CD14-positive monocyte (primary cell): ENCODE measurements at places on chromosomes 16 and 17.

DNA sequence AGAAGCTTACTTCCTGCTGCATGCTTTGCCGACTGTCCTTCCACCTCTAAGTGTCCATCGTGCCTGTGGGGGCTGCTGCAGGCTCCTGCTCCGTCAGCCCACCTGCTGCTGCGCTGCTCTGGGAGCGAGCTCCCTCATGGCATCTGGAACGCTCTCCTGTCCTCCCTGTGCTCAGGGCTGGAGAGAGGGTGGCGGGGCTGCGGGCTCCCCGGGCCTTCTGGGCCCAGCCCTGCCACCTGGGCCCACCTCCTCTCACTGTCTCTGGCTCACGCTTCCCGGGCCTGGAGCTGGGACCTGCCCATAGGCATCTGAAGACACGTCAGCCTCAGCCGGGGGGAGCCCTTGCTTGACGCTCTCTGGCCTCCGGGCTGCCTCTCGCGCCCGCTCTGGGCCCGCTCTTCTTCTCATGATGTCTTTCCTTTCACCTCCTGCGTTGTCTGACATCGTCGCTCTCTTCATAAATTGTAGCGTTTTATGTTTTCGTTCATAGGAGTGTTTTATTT is 27.0 kb downstream of the NME3 start:
- DNase-seq: no peak

- no peak for DNase-seq
Measured at GRCh38 chr16:26019381-26020242, 327.9 kb downstream of the HS3ST4 start.

DNA sequence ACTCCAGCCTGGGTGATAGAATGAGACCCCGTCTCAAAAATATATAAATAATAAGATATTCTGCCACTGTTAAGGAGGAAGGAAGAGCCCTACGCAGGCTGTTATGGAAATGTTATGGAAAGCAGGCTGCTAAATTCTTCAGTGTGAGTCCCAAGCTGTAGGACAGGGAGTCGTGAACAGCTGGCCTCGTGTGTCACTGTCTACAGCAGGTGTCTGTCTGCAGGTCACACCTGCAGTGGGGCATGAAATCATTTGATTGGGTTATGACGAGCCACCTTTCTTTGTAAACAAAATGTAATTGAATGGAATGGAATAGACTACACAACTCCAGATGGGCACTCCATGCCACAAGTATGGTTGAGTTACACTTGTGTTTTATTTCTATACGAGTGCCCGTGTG is 15.6 kb upstream of the LITAF start:
- no peak for DNase-seq

DNA sequence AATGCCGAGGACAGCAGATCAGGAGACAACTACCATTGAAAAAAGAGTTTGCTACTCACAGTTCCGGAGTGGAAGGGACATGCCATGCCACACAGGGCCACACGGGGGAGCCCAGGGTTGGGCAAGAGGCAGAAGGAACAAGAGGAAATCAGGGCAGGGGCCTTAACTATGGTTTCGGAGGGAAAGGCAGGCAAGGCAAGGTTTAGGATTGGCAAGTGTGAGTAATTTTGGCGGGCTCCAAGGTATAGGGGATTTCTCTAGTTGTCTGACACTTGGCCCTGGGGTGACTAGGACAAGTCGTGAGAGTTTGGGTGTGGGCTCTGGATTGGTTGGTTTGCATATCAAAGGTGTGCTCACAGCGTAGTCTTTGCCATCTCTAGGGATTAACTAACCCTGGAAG is 27.0 kb upstream of the NTN1 start:
- DNase-seq: peak; percentile 56

- DNase-seq: no peak
Measured at GRCh38 chr17:2085648-2085949, 30.7 kb downstream of the HIC1 start.

GRCh38 chr16:1182316-1182671 is 29.4 kb downstream of the CACNA1H start:
- DNase-seq: no peak

GRCh38 chr17:10286324-10286723 is 86.5 kb downstream of the MYH13 start:
- no peak for DNase-seq

GRCh38 chr17:80615376-80615775 is 70.7 kb downstream of the RPTOR start:
- no peak for DNase-seq

- peak; percentile 93 for DNase-seq
Measured at GRCh38 chr16:4663777-4664465, 29.4 kb upstream of the NUDT16L1 start.

DNA sequence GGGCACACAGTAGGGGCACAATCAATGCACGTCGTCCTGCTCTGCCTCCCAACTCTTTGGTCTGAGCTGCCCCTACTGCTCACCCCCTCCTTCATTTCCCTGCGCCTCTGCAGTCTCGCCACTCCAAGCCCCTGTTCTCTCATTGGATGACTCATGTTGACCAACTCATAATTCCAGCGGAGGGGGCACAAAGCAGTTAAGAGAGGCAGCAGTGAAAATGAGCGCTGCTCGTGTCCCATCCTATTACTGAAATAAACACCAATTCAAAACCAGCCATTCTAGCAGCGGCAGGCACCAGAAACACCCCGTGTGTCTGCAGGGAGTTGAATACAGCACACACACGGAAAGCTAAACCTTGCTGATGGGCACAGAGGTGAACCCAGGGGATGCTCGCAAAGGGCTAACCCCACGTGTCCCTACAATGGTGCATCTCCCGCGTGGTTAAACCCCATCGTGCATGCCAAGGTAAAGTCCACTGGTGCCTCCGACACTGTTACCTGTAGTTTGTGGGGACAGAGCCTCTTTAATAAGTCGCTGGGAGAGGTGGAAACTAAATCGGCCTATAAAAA is 310.4 kb downstream of the XYLT1 start:
- DNase-seq: no peak

DNA sequence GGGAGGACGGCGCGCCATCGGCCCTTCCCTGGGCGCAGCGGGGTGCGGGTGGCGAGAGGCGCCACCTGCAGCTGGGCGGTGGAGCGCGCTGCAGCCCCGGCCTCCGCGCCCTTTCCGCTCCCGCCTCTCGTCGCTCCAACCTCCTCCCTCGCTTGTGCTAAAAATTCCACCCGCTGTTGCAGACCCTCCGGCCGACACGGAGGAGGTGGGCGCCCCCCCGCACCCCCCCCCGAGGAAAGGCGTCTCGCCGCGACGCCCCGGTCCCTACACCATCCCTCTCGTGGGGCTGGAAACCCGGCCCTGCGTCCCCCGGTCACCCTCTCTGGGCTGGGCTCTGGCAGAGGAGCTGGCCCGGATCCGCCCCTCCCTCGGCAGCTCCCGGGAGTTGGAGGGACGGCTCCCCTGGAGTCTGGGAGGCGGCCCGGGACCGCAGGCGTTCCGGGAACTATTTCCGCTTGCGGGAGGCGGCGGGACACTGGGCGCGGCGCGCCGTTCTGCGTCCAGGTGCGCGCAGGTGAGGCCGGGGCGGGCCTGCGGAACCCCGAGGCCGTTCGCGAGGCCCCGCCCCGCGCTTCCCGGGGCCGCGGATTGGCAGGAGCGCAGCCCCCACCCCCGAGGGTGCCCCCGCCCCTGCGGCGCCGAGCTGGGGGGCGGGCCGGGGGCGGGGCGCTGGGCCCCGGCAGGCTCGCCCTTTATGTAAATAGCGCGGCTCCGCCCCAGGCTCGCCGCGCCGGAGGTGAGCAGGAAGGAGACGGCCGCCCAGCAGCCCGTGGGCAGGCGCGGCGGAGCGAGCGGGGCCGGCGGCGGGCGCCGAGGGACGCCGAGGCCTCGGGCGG is at the start of gene LLGL2:
Gene LLGL2, plus strand, starts transcription at position 728 of the 836 bp plus-strand sequence. CDS start 17,730 bp downstream, outside the sequence.
- peak; percentile 58 for DNase-seq

DNA sequence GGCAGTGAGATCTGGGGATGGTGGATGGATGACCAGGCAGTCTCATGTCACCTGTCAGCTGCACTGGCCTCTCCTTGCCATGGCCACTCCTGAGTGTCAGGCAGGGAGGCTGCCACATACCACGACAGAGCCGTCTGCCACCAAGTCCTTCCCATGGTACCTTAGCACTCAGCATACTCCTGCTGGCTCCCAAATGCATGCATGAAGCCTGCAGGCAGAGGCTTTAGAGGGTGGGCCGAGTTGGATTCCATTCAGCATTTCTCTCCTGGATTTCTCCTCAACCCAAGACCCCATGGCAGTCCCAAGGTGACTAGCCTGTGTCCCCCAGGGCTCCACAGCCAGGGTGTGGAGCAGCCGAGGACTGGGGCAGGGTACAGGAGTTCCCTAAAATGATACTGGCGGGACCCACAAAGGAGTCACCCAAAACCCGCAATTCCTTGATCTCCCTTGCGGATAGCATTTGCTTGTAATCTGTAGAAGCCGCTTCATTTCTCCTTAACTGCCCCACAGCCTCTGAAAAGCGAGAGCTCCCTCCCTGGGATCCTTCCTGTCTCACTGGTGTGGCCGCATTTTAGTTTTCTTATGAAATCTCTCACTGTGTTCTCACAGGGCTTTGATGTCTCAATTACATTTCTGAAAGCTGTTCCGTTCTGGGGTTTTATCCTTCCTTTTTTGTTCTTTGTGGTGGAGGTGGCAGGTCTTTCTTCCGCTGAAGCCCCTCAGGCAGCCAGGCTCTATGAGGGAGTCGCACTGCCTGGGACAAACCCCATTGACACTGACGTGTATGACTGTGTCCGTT is 141.4 kb downstream of the SOCS1 start:
- DNase-seq: no peak

DNA sequence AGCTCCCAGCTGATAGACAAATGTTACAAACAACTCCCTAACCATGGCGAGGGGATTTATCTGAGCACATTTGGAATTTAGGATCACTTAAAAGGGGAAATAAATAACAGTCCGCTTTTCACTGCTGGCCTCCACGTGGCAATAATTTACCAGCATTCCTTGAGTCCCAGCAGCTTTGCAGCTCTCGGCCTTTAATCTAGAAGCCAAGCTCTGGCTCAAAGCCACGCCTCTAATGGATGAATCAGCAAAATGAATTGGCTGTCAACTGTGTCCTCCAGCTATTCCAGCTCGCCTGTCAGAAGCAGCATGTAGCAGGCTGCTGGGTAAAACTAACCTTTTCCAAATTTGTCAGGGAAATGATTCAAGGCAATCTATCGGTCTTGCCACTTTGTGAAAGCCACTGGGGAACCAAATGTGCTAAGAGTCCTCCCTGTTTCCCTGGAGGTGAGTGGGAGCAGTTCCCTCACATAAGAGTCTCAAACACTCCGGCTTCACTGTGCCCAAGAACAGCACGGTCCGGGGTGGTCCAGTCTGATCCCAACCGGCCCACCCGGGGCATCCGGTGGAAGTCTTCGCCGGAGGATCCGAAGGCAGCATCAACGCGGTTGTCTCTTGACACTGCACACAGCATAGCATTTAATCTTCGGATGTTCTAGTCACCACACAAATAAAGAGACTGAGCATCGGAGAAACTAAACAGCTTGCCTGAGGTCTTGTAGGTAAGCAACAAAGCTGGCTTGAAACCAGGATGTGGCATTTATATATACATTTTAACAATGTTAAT is 143.3 kb downstream of the PARN start:
- peak; percentile 4 for DNase-seq

- DNase-seq: no peak
Measured at GRCh38 chr17:53942436-53942835, 119.7 kb downstream of the KIF2B start.

- DNase-seq: no peak
Measured at GRCh38 chr17:79625706-79626105, 14.9 kb upstream of the RBFOX3 start.

GRCh38 chr17:27049104-27049784 is 244.7 kb upstream of the WSB1 start:
- DNase-seq: no peak

GRCh38 chr16:70553645-70554044 is 30.0 kb downstream of the SF3B3 start:
- no peak for DNase-seq

DNA sequence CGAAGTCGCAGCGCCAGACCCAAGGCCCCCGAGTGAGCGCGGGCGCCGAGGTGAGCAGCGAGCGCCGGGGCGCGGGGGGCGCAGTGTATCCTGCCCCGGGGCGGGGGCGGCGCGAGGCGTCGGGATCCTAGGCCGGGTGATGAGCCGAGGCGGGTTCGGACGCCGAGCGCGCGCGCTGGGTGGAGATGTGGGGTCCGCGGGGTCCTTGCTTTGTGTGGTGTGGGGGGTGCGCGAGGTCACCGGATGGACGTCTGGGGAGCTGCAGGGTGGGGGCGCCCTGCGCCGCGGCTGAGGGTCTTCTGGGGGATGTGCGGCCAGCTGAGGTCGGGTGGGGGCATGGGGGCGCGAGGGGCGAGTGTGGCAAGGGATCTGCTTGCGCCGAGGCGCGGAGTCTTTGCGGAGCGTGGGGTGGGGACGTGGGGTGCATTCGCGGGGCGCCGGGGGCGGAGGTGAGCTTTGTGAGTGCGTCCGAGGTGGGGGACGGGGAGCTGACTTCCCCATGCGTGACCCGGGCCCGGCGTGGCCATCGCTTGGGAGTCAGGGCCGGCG is 560 bp downstream of the RAI1 start:
- peak; percentile 27 for DNase-seq

GRCh38 chr17:68505951-68506350 is 6.3 kb upstream of the PRKAR1A start:
- DNase-seq: peak; percentile 26

DNA sequence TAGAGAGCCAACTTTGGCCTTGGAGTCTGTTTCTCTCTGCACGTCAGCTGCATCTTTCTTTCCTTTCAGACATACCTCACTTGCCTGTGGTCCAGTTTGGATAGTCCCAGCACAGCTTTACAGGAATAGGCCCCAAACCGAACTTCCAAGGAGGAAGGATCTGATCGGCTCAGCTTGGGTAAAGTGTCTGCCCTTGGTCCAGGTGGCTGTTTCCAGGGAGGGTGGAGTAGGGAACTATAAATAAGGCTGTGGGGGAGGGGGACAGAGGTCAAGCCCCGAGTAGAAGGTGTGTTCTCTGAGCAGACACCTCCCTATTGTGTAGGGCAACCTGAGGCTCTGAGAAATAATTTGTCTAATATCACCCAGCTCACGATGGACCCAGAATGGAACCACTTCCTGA is 29.2 kb upstream of the NKD1 start:
- no peak for DNase-seq

DNA sequence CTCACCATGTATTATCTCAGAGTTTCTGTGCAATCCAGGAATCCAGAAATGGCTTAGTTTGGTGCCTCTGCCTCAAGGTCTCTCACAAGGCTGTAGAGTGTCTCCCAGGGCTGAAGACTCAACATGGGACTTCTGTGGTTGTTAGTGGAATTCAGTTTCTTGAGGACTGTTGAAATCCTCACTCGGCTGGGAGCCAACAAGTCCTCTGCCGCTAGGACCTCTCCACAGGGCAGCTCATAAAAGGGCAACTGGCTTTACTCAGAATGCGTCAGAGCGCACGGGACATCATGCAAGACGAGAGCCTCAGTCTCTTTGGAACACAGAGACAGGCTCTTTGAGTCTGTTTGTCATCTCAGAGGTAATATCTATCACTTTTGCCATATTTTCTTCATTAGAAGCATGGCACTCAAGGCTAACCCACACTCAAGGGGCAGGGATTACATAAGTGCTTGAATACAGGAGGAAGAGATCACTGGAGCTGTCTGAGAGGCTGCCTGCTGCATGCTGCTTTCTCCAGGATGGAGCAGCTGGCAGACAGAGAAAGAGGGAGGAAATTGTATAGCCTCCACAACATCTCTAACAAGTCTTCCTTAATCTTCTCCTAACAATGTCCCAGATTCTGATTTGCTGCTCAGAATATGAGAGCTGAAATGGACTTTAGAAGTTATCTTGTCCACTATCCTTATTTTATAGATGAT is 97.5 kb upstream of the ASIC2 start:
- DNase-seq: no peak

GRCh38 chr17:45740553-45741330 is 43.4 kb upstream of the CRHR1 start:
- DNase-seq: peak; percentile 17

GRCh38 chr16:87854053-87854906 is 15.0 kb downstream of the SLC7A5 start:
- no peak for DNase-seq

GRCh38 chr16:24975428-24975889 is 39.7 kb downstream of the ARHGAP17 start:
- peak; percentile 16 for DNase-seq
